ENCODE measurements at places on chromosomes 12 and 14.

- DNase-seq: no peak
Observed at GRCh38 chr14:100374876-100375265, 51.7 kb downstream of the SLC25A47 start.

- no peak for DNase-seq
Observed at GRCh38 chr12:54042970-54043853, 10.4 kb downstream of the HOXC5 start.

GRCh38 chr12:5694759-5695409, 250.2 kb downstream of the ANO2 start:
- DNase-seq: no peak

DNA sequence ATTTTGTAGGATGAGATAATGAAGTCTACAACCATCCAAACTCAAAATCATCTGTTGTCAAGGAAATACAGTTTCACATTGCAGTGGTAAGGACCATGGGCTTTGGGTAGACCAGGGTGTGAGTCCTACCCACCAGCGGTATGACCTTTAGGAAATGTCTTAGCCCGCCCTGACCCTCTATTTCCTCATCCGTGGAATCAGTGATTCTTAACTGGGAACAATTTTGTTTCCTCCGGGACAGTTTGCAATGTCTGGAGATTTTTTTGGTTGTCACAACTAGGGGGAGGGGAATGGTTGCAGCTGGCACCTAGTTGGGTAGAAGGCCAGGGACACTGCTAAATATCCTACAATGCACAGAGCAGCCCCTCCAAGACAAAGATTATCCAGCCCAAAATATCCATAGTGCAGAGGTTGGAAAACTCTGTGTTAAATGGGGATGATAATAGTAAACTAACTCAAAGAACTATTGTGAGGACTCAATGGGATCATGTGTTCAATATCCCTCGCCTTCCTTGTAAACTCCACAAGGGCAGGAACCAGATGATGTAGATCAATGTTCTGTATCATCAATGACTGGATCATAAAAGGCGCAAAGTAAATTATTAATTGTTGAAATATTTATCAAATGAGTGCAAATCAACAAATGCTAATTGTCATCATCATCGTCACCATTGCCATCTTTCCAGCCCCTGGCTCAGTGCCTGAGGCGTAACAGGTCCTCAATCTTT, 15.7 kb upstream of the IFT81 start:
- DNase-seq: no peak

- no peak for DNase-seq
Observed at GRCh38 chr12:78970041-78970440, 105.5 kb downstream of the SYT1 start.

GRCh38 chr12:45518291-45519235, 210.9 kb upstream of the ARID2 start:
- peak; percentile 7 for DNase-seq

GRCh38 chr12:107351713-107352112, 258.4 kb upstream of the CRY1 start:
- no peak for DNase-seq

DNA sequence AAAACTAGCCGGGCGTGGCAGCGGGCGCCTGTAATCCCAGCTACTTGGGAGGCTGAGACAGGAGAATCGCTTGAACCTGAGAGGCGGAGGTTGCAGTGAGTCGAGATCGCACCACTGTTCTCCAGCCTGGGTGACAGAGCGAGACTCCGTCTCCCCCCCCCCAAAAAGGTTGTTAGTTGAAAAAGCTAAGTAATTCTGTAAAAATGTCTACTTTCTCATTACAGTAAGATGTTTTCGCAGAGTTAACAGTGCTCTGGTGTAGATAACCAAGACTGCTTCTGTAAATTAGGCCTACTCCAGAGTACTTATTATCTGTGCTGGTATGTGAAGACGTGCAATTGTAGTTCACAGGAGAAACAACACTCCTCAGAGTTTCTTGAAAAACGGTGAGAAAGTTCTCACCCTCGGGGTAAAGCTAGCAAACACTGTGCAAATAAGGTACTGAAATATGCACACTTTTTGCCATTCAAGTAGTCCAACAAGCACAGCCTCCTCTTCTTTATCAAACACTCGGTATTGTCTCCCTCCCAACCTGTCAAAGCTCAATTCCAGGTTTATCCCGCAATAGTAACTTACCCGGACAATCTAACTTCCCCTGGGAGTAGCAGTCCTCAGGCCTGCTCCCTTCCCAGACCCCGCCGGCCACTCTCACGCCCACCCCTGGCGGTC, 974 bp downstream of the BTBD7 start:
- no peak for DNase-seq

- no peak for DNase-seq
Observed at GRCh38 chr14:33930439-33930838, 20.4 kb downstream of the EGLN3 start.

GRCh38 chr14:35628989-35629388, 95.0 kb downstream of the INSM2 start:
- no peak for DNase-seq

DNA sequence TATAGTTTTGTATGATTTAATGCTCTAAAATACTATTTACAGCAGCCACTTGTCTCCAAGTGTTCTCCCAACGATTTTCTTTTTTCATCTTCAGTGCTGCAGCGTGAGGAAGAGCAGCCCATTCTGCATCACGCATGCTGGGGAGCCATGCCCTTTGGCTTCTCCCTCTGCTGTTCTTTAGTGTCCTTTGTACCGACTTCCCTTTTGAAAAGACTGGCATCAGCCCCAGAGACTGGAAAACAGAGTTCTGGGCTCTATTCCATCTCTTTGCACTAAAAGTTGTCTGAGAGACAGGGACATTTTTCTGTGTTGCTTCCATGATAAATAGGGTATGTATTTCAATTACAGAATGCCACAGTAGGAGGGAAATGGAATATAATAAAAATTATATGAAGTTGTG, 105.1 kb downstream of the RERG start:
- no peak for DNase-seq

GRCh38 chr12:75852143-75852542, 179.4 kb downstream of the PHLDA1 start:
- DNase-seq: no peak

DNA sequence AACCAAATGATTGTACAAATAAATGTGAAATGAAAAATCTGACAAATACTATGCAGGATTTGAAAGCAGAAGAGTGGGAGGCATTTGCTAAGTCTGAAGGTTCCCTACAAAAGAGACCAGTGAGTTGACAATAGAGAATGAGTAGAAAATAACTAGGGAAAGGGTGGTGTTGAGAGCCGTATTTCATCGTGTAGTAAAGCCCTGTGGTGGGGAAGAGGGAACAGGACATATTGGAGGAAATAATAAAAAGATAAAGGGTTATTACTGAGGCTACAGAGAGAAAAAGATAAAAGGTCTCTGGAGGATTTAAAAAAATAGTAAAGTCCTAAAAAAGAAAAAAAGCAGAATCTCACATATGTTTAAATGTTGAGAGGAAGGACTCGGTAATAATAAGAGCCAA, 268.8 kb downstream of the DUSP6 start:
- no peak for DNase-seq

Data from stimulated activated CD4-positive, alpha-beta T cell treated with anti-CD3 and anti-CD28 coated beads, Interleukin-1b, Interleukin-23, amount 100 ng/mL, for 1 hour (primary cell).